ENCODE measurements at places on chromosomes 5 and 9.

DNA sequence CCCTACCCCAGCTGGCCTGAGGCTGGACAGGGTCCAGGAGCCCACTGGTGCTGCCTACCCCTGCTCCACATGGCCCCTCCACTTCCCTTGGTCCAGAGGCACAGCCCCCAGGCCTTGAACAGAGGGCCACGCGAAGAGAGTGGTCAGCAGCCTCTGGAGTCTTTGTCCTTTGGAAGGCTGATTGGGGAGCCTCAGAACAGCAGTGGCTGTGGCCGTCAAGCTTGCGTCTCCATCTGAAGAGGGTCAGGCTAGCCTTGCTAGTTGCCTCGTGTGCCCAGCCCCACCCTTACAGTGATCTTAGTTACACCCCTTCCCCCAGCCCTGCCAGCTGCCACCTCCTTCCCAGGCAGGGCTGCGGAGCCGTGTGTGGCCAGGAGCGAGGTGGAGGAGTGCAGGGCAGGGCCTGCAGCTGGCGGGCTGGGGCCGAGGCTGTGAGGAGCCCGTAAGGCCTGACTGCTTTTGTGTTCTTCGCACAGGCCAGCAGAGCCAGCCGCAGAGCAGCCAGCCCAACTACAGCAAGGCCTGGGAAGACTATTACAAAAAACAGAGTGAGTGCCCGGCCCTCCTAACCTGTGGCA is 30.1 kb upstream of the PRDM12 start:
- no peak for DNase-seq

DNA sequence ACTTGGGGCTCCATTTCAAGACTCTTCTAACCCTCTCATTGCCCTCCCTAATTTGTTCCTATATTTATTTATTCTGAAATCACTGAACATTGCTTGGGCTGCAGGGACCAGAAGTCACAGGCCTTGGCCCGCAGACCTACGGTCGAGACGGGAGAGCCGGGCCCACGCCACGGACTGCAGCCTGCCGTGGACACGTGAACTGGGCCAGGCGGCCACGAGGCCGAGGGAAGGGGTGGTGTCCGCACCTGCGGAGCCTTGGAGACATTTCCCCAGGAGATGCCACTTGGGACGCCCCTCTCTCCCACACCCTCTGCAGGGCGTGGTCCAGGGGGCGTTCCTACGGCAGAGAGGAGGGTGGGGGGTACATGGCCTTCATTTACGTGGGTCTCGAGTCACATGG is 463.9 kb downstream of the ICE1 start:
- no peak for DNase-seq

DNA sequence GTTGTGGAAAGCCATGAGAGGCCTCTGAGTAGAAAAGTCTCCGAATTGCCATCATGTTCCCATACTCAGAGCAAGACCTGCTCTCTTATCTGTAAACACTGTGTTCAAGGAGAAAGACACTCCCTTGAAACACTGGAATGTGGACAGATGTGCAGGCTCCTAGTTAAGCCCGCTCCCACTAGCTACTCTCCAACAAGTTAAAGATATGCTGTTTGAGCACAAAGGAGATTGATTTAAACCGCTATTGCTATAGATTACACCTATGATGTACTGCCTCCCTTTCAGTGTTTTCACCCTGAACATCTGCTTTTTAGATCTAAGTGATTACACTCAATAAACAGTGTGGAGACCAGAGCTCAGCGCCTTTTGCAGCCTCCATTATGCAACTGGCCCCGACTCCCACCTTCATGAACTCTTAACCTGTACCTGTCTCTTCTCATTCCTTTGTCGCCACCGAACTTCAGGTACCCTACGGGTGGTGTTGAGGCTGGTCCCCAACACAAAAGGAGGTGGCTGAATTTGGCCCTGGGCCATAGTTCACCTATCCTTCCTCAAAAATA is 47.5 kb downstream of the TMEM245 start:
- no peak for DNase-seq

GRCh38 chr9:77019926-77020412 is 514 bp downstream of the FOXB2 start:
- peak; percentile 18 for DNase-seq

DNA sequence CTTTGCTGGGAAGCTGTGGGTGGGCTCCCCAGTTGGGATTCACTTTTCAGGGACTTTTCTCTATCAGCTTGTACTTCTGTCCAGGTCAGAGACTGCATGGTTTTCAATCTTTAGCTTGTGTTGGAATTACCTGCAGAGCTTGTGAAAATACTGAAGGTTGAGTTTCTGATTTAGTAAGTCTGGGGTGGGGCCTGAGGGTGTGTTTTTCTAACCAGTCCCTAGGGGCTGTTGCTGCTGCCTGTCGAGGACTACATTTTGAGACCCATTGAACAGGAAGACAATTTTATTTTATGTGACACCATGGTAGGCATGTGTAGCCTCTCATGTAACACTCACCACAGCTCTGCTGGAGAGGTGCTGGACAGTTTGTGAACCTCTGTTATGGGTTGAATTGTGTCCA is 14.7 kb upstream of the MLANA start:
- no peak for DNase-seq

DNA sequence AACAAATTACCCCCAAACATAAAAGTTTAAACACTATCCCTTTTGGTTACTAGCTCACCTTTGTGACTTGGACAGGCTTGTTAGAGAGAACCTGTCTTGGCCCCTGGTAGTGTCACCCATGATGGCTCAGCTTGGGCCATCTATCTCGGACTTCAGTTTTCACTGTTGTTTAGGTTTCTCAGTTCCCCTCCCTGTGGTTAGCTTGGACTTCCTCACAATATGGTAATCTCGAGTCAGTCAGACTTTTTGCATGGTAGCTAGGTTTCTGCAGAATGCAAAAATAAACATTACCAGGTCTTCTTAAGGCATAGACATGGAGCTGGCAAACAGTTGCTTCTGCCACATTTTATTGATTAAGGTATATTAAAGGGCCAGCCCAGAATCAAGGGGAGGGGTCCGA is 324.3 kb upstream of the RORB start:
- no peak for DNase-seq

DNA sequence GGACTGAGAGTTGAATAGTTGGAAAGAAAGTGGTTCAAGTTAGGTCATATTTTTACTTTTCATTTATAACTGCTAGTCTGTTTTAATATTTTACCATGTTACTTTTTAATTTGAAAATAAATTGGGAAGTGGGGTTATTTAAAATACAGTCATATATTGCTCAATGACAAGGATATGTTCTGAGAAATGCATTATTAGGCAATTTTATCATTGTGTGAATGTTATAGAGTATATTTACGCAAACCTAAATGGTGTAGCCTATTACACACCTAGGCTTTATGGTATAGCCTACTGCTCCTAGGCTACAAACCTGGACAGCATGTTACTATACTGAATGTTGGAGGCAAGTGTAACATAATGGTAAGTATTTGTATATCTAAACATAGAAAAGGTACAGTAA is 5.2 kb downstream of the CCDC152 start:
- DNase-seq, result no peak

DNA sequence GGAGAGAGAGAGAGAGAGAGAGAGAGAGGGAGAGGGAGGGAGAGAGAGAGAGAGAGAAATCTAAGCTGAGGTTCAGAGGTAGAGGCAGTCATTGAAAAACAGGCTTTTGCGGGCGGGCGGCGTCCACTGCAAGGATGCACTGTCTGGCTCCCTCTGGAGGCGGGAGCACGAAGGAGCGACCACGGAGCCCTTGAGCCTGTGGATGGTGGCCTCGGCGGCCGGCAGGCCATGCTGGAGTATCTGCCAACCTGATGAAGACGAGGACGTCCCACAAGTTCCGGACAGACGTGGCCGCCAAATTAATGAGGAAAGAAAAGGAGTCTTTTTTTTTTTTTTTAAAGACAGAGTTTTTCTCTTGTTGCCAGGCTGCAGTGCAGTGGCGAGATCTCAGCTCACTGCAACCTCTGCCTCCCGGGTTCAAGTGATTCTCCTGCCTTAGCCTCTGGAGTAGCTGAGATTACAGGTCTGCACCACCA is 2.2 kb upstream of the CCDC125 start:
- DNase-seq, result peak; percentile 67

DNA sequence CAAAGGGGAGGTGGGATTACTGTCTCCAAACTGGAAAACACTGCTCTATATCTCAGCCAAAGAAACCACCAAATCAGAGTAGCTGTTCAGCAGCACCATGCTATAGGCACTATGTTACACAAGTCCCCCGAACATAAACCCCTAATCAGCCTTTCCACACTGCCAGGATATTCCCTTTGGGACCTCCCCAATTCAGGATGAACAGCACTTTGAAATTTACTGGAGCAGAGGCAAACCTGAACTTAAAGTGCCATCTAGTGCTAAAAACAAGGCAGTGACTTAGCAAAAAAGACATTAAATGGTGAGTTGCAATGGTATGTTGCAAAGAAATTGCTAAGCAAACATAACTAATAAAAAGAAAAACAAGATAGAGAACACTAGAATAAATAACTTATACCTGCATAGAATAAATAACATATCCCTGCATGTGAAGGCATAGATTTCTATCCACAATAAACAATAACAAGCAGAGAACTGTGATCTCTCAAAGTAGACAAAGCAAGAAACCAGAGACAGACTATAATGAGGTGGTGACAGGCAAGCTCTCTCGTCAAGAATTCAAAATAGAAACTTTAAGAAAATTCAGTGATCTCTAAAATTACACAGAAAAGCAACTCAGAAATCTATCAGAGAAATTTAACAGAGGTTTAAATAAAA is 584.4 kb upstream of the ACO1 start:
- DNase-seq, result no peak

GRCh38 chr5:39713250-39713916 is 288.6 kb upstream of the DAB2 start:
- DNase-seq, result no peak

- DNase-seq, result no peak
Measured at GRCh38 chr9:134062461-134063087, 5.3 kb downstream of the BRD3 start.

All from activated CD4-positive, alpha-beta T cell treated with anti-CD3 and anti-CD28 coated beads, Interleukin-2, amount 50 U/mL, for 4 hours (primary cell).